ENCODE measurements at places on chromosomes 12 and 14.
A peak's percentile ranks its signal among the peaks of the same experiment; 100 is the strongest.

DNA sequence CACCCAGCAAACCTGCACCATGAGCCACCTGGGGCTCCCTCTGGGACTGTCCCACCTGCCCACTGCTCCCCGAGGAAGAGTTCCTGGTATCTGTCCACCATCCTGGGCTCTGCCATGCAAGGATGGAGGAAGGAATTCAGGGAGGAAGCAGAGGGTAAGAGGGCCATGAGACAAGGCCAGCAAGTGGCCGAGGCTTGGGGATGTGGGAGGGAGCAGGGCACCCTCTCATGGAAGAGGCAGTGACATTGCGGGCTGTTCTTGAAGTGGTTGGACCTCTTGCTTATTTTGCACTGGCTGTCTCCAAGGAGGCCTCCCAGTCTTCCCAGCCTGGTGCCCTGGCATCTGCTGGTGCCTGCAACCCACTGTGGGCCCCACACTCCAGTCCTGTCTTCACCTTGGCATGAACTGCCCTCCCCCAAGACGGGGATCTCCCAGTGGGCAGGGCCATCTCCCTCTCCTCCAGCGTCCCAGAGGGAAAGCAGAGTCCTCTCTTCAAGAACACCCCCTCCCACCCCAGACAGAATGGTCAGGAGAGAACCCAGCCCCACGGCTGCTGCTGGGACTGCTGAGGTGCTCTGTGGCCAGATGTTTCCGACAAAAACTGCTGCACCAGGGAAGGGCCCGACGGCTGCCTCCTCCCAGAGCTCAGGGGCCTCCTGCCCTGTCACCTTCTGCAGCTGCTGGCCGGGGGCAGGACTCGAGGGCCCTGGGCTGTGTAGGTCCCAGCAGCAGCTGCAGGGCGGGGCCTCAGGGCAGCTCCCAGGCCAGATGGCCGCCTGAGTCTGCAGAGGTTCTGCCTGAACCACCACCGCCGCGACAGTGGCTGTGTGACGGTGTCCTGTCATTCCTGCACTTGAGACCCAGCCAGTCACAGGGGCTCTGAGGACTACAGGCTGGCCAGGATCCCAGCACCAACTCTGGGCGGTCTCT is 1.8 kb upstream of the AKT1 start:
- DNase-seq = peak; percentile 63

DNA sequence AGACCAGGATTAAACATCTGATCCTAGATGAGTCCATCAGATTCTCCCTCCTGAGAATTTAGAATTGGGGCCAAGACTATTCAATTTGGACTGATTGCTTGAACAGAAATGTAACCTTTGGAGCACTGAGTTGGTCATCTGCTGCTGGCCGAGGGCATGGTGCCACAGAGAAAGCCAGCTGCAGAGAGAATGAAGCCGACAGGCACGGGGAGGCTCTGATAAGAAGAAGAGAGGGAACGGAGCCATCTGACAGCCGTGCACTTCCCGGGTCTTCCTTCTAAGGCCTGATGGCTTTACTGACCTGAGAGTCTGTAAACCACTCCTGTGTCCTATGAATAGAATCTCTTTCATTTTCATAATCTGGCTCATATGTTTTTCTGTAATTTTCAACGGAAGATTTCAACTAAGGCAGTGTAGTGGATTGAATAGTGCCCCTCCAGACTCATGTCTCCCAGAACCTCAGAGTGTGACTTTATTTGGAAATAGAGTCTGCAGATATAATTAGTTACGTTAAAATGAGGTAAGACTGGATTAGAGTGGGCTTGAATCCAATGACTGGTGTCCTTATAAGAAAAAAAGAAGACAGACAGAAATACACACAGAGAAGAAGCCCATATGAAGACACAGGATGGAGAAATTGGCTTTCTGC is 39.1 kb upstream of the FRS2 start:
- no peak for DNase-seq

- DNase-seq = no peak
Observed at GRCh38 chr12:57029457-57029856, 13.1 kb upstream of the TAC3 start.

GRCh38 chr14:83217492-83217891 is 1683.8 kb upstream of the SEL1L start:
- no peak for DNase-seq

Measured in suppressor macrophage (primary cell).